ENCODE measurements at places on chromosomes 5 and 9.

DNA sequence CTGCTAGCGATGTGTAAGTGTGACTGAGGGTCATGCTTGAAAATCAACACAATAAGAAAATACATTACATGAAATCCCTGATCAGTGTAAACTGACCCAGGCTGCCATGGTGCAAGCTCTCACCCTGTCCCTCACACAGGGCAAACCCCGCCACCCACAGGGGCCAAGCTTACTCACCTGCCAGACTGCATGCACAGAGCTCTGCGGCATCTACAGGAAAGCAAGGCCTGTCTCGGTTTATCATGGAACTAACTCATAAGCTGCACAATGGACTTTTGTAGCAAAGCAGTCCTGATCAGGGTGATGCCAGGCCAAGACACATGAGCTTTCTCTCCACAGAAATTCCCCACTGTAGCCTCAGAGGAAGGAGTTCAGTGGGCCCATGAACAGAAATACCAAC is 9.7 kb downstream of the IPPK start:
- DNase-seq: no peak

- DNase-seq: peak; percentile 32
Observed at GRCh38 chr9:6904371-6904770, 146.6 kb downstream of the KDM4C start.

- no peak for DNase-seq
Observed at GRCh38 chr5:67147760-67148159, 48.8 kb downstream of the CD180 start.

DNA sequence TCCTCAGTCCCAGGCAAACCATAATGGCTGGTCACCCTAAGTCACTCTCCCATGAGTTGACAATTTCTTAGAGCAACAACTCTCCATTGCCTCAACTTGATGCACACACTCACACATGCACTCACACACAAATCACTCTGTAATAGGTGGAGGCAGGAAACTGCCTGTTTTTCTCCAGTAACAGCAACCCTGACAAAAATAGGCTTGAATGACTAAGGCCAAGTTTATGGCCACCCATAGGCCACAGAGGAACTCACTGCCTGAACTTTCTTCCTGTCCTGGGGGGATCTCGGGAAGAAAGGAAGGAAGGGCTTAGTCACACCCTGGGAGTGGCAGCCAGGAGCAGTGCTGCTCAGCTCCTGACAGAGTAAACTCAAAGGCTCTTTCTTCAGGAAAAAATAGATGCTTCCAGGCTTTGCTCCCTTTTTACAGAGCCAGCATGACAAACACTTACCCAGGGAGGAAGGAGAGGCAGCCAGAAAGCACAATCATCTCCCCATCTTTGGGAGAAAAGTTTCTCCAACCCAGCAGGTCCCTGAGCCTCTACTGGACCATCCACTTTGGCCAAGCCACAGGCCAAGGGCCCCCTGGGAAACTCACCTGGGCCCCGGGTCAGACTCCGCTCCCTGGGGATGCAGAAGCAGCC is 368 bp downstream of the SH3TC2 start:
- DNase-seq: no peak

GRCh38 chr9:137632230-137633161 is 13.7 kb downstream of the EHMT1 start:
- DNase-seq: no peak

GRCh38 chr9:132806723-132807421 is 71.2 kb downstream of the AK8 start:
- DNase-seq: peak; percentile 61

- peak; percentile 15 for DNase-seq
Observed at GRCh38 chr9:83649515-83649914, 26.6 kb downstream of the IDNK start.

Measured in retina (tissue), 1 donor.